Stimulated activated CD8-positive, alpha-beta memory T cell treated with anti-CD3 and anti-CD28 coated beads, Interleukin-7, amount 100 ng/mL, for 24 hours (primary cell): ENCODE measurements at places on chromosomes 7 and 10.

DNA sequence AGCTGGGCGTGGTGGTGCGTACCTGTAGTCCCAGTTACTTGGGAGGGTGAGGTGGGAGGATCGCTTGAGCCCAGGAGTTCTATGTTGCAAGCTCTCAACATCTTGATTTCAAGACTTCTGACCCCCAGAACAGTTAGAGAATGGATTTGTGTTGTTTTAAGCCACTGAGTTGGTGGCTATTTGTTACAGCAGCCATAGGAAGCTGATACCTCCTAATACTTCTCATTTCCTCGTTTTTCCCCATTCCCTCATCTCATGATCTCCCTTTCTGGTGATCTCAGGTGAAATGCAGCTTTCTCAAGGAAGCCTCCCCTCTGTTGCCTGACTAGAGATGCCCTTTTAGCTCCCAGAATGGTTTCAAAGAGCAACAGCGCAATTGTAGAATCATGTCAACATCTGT, 378.8 kb downstream of the TYW1 start:
- no peak for DNase-seq

DNA sequence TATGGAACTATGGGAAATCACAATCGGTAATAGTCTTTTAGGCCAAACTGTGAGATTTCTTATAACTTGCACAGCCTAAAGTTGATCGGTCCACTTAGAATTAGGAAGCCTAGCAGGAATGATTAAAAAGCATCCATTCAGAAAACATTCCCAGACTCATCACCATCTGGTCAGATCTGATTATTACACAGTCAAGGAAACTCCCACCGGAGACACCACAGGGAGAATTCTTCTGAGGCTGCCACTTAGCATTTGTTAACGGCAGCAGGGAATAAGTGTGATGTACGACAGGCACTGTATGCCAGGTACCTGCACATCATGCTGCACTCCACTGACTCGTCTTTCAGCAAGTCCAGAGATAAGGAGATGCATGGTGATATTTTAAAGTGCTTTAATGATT, 227.6 kb upstream of the STEAP1 start:
- DNase-seq: no peak

DNA sequence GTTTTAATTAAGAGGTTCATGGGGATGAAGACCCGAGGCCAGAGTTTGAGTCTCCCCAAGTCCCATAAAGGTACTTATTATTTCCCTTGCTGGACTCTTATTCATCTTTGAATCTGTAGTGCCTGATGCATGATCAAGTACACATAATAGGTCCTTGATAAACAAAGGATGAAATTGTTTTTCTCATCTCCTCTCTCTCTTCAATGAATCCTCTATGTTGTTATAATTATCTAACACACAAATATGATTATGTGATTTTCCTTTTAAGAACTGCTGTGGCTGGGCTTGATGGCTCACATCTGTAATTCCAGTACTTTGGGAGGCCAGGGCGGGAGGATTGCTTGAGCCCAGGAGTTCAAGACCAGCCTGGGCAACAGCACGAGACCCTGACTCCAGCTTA, 117.7 kb downstream of the BAMBI start:
- no peak for DNase-seq

- DNase-seq: no peak
Observed at GRCh38 chr10:29689001-29689400, 54.2 kb upstream of the SVIL start.

GRCh38 chr7:155769701-155770100, 42.6 kb downstream of the SHH start:
- no peak for DNase-seq

DNA sequence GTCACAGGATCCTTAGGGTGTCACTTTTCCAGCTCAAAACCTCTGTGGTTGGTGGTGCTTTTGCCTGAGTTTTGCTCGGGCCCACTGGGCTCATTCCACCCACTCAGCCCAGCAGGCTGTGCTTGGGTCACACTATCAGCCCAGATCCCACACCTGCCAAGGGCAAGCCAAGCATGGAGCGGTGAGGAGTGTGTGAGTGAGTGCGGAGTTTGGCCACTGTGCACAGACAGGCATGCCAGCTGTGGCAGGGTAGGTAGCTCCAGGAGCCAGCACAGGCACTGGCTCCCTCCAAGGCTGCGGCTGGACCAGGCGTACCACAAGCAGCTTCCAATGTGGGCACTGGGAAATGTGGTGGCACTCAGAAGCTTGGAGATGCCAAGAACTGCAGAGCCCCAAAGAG, 43.9 kb upstream of the TECTB start:
- DNase-seq: no peak

GRCh38 chr7:5567790-5568189, 144.2 kb upstream of the TNRC18 start:
- no peak for DNase-seq

- no peak for DNase-seq
Observed at GRCh38 chr7:145216866-145217265, 381.0 kb upstream of the TPK1 start.

DNA sequence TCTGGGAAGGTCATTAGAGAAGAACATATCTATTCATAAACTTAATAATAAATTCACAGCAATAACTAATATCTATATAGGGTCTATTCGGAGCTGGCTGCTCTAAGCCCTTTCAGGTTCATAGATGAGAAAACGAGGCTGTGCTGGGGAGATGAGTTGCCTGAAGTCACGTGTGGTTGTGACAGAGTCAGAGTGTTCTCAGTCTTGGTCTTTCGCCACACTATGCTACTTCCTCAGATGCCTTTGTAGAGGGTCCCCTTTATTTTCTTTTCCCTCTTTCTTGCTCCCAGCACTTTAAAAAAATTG, 43.7 kb upstream of the FAM180A start:
- DNase-seq: no peak

GRCh38 chr7:151626422-151627115, 106.9 kb upstream of the RHEB start:
- DNase-seq: no peak

- no peak for DNase-seq
Observed at GRCh38 chr10:91974960-91975359, 51.4 kb downstream of the BTAF1 start.

GRCh38 chr7:115047958-115048720, 126.2 kb downstream of the MDFIC start:
- DNase-seq: no peak

DNA sequence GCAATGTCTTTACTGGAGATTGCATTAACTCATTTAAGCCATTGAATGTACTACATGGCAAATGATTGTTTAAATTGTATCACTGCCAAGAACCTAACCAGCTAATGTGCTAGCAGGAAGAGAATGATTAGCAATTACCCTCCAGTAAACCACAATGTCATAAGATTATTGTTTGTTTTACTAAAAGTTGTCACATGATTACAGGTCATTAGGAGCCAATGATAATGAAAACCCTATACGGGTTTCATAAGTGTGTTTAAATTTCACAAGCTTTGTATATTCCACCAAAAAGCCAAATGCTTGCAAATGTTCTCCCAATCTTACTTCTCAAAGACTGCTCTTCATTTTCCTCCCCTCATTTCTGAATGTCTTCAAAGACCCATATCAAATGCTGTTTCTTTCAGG, 76.5 kb upstream of the PPP1R3C start:
- DNase-seq: no peak

DNA sequence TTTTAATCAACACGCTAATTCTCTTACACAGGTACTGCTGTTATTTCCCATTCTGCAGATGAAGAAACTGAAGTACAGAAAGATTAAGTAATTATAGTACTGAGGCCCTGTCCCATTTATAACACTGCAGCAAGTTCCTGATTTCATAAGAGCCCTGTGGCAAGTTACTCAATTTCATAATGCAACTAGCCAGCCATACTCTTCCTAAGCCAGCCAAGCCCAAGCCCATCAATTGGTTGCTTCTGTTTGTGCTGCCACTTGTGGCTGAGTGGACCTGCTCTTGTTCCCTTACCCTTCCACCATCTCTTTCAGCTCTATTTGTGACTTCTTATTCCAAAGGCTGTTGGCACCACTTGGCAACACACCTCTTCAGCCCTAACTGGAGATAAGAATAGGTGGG, 19.7 kb upstream of the PRPF18 start:
- no peak for DNase-seq

DNA sequence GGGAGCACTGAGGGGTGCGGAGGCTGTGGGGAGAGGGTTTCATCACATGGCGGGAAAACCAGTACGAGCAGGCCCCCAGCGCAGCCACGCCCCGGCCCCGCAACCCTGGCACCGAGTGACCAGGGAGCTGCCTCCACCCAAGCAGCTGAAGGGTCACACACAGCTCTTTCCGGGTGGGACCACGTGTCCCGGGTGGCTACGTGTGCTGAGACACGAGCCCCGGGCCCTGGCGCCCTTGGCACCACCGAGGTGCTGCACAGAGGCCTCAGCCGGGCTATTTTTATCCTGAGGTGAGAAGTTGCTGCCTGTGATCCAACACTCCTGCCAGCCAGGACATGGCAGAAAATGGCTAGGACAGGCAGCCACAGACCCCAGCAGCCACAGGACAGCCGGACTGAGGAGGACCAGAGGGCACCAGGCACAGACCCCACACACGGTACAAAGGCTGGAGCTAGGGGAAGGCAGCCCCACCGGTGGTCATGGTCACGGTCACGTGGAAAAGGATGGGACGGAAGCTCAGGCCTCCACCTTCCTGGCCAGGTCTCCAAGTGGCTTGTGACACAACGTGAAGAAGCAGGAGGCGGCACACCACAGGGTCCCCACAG, 223.7 kb downstream of the MAD1L1 start:
- DNase-seq: no peak

DNA sequence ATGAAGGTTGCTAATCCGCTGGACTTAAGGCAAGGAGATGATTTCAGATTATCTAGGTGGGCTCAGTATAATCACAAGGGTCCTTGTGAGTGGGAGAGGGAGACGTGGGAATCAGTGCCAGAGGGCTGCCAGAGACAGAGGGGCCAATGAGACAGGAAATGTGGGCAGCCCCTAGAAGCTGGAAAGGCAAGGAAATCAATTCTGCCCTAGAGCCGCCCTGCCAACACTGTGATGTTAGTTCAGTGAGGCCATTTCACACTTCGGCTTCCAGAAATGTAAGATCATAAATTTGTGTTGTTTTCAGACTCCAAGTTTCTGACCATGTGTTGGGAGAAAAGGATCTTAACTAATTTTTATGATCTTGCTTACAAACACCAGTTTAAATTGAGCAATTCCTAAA, 3.6 kb upstream of the GPNMB start:
- DNase-seq: no peak

DNA sequence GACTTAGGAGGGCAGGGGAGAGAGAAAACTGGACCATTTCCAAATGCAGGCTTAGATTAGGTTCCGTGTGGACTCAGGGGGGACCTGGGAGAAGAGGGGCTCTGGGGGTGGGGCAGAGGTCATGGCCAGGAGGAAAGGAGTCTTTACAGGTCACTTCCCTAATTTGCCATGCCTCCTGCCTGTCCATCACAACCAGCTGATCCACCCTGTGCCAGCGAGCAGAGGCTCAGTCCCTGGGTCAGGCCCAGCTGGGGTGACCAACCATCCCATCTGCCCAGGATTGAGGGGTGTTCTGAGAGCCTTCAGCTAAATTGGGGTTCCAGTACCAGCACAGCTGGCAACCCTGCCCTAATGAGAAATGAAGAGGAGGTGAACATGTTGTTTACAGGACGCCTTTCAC, 84.6 kb upstream of the CACUL1 start:
- no peak for DNase-seq

GRCh38 chr7:22302951-22303423, 54.0 kb downstream of the RAPGEF5 start:
- DNase-seq: no peak

GRCh38 chr10:99779335-99779734, 3.1 kb upstream of the ABCC2 start:
- DNase-seq: no peak

GRCh38 chr10:122560279-122560804, at the start of gene DMBT1:
Gene DMBT1 (plus strand): TSS chr10:122560754. CDS start chr10:122560771, 17 bp downstream.
- DNase-seq: no peak

- no peak for DNase-seq
Observed at GRCh38 chr10:30591249-30591670, 38.3 kb downstream of the LYZL2 start.

GRCh38 chr7:37376386-37376785, 72.3 kb downstream of the ELMO1 start:
- DNase-seq: no peak

GRCh38 chr10:95247200-95247880, 43.5 kb downstream of the PDLIM1 start:
- no peak for DNase-seq

DNA sequence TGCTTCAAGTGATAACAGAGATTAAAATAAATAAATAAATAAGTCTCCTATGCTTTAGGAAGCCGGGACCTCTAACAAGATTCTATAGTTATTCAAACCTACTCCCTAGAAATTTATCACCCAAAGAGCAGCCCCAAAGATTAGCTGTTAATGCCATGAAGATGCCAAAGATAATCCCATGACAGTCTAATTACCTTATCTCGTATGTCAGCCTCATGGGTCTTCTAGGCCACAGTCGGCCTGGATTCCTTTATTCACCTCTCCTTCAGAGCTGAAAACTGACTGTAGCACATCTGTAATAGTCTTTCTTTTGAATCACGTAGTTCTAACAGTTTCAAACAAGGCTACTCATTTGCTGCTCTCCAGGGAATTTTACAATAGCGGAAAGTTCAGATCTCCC, 24.2 kb downstream of the COL1A2 start:
- no peak for DNase-seq

GRCh38 chr7:95011995-95012394, 104.6 kb downstream of the PPP1R9A start:
- no peak for DNase-seq
